Endodermal cell (in vitro differentiated cells): ENCODE measurements at places on chromosomes 3 and 15.
A peak's percentile ranks its signal among the peaks of the same experiment; 100 is the strongest.

DNA sequence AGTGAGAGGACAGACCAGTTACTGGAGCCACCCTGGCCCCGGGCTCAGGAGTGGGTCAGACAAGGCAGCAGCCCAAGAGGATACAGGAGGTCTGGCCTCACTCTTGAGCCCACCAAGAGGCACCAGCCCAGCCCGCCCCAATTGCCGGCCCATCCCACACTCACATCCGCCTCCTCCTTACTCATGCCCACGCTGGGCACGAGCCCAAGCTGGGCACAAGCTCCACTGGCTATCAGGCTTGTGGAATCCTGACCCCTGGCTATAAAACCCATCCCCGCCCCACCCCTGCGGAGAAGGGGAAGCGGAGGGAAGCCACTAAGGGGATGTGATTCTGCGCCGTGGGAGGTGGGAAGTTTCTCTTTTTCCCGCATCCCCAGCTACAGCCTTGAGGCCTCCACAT, 25.9 kb downstream of the ADCY5 start:
- no peak for DNase-seq

DNA sequence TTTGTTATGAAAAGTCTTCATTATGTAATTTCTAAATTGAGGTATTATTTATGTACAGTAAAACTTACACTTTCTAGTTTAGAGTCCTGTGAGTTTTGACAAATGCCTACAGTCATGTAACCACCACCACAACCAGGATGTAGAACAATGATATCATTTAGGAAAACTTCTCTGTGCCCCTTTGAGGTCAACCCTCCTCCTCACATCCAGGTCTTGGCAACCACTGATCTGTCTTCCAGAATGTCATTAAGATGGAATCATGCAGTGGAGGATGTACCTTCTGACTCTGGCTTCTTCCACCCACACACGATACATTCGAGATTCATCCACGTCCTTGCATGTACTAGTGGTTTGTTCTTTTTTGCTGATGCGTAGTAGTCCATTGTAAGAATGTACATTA, 23.2 kb downstream of the MINAR1 start:
- no peak for DNase-seq

GRCh38 chr3:173089283-173089682, 51.8 kb downstream of the SPATA16 start:
- no peak for DNase-seq

DNA sequence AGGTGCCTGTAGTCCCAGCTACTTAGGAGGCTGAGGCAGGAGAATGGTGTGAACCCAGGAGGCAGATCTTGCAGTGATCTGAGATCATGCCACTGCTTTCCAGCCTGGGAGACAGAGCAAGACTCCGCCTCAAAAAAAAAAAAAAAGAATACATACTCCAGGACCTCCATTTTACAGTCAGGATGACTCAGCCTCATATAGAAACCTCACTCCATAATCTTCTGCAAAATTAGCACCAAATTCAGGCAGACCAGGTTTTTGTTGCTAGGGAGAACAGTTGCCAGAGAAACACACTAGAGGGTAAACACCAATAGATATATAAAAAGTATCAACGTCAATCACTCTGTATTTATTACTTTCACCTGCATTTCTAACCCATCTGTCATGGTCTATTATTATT, 28.3 kb upstream of the AP3B2 start:
- no peak for DNase-seq

DNA sequence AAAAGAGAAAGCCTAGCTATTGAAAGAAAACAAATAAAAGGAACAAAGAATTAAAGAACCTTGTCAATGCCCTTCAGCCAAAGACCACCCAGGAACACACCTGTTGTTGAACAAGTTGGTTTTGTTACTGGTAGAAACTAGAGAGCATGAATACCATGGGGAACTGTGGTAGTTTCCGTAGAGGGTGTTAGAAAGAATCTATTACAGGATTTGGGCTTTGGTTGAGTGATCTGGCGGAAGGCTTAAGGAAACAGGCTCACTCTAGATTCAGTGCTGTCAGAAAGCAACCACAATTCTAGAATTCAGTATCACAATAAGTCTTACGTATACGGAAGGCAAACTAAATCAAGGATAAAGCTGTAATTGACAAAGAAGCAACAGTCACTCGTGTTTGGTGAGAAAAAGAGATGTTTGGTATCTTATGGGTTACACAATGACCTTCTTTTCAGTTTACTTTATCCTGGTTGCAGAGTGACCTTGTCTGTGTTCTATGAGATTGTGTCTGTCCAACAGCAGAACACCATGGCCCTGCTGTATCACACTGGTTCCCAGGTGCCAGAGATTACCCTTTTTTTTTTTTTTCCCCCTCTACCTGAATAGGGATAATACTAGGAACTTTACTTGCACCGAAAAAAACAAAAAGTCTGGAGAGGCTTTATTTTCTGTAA, 265.9 kb downstream of the SHQ1 start:
- DNase-seq, result no peak

DNA sequence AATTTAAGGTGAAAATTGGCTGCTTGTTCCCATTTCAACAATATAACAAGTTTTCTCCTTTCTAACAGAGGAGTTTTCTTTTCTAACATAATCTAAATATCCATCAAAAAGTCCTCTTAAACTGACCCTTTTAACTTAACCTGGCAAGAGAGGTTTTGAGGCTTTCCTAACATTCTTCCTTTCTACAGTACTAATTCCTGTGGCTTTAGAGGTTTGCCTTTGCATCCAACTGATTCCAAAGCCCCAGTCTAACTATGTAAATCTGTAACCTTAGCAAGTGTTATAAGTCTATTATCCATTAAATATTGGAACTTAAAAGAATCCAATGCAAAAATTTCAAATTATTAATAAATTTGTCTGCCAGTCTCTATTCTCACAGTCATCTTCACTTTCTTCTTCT, 134.1 kb downstream of the ISL2 start:
- no peak for DNase-seq

- DNase-seq, result no peak
Observed at GRCh38 chr3:152818027-152818426, 16.9 kb upstream of the P2RY1 start.

GRCh38 chr3:98733053-98733811, 29.9 kb upstream of the ST3GAL6 start:
- DNase-seq, result no peak

GRCh38 chr3:72214066-72214951, 429.4 kb upstream of the PROK2 start:
- no peak for DNase-seq

DNA sequence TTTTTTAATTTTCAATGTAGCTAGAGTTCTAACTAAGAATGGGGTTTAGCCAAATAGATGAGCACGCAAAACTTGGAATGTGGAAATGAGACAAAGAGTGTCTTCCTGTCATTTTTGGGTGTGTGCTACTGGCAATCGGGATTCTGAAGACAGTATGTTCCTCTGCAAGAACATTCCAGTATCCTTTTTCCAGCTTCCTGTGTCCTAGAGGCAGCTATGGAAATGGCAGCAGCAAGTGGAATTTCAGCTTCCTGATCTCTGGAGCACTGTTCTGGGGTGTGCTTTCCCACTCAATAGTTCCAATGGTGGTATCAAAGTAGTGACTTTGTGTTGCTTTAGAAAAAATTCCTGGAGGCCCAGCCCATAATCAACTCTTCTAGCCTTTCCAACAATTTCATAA, 642.9 kb upstream of the KCNMB2 start:
- no peak for DNase-seq

DNA sequence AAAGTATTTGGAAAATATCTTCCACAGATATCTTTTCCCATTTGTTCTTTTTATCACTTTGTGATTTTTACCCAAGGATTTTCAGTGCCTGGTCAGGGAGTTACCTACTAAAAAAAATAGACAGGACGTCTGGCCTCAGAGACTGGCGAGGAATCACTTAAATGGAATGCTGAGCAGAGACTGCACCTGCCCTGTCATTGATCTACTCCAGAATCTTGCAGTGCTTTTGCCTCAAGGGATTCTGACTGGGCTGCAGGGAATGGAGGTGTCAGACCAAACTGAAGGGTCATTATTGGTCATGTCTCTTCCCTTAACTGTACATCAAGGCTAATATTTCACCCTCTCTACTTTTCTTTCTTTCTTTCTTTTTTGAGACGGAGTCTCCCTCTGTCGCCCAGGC, 12.1 kb upstream of the RYR3 start:
- no peak for DNase-seq

DNA sequence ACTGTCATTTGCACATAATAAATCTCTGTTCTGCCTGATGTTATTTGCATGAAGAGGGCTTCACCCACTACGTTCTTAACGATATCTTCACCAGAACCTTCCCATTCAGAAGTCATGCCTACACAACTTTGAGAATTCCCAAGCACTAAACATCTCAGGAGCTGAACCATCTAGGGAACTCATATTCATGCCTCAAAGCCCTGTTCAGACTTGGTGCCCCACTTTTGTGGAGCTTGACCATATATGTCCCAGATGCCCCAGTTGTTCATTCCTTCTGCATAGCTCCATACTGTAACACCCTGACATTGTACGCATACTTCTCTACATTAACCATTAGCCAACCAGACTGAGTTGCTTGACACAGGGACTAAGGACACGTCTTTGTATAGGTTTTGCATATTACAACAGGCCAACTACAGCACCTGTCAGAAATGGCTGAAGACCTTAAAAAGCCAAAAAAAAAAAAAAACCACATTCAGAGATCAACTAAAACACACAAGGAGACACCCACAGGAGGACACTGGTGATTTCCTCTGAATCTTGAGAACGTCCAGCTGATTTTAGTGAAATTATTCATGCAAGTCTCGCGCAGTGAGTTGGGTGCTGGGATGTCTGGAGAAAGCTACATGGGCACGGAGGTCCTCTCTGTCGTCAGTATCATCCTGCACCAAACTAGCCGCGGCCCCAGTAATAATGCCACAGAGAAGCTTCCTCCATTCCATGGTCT, 141.4 kb downstream of the FOXP1 start:
- no peak for DNase-seq

- peak; percentile 90 for DNase-seq
Observed at GRCh38 chr3:105367406-105368213, 901 bp downstream of the ALCAM start.

DNA sequence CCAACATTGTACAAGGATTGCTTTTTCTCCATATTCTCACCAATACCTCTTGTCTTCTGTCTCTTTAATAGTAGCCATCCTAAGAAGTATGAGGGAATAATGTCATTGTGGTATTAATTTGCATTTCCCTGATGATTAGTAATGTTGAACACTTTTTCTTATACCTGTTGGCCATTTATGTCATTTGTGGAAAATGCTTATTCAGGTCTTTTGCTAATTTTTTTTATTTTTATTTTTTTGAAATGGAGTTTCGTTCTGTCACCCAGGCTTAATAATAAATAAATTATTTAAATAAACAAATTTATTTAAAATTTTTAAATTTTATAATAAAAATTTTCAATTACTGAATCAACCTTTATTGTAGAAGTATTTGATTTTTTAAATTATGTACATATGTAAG, 37.1 kb downstream of the REC114 start:
- no peak for DNase-seq

- DNase-seq, result no peak
Observed at GRCh38 chr3:62319570-62320243, 53.6 kb downstream of the FEZF2 start.

DNA sequence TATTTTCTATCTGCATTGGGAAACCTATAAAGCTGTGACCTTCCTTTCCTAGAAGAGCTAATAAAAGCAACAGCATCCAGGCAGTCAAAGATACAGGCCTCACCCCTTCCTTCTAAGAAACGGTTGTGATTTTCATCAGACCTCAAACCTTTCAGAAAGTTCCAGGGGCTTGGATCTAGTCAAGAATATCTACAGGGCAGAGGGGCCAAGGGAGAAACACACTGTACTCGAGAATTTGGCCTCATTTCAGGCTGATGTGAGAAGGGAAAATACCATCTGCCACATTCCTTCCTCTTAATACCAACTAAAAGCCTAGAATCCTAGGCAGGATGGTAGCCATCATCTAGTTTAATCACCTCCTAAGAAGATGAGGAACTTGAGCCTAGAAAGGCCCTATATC, 24.5 kb upstream of the BCL6 start:
- no peak for DNase-seq

DNA sequence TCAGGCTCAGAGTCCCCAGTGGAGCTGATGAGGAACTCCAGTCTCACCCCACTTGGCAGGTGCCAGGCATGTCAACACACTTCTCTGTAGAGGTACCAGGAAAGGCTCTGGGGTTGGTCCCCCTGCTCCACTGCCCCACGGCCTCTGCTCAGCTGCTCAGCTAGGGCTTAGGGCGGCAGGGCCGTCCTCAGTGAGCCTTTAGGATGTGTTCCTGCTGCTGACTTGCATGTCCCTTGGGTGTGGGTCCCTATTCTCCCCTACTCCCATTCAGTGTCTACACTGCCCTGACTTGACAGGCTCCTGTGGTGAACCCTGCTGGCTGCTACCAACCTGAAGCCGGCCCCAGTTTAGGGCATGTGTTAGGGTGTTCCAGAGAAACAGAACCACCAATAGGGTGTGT, 17.9 kb upstream of the POLG start:
- no peak for DNase-seq

- no peak for DNase-seq
Observed at GRCh38 chr3:24128199-24129005, 183.3 kb downstream of the NR1D2 start.
